ENCODE measurements at places on chromosomes 5 and 9. TPM values are rescaled to one million over a fixed set of nuclear protein-coding genes. Genes with fewer than 3 reads are reported as not detected.

The RPS23 gene
- total RNA-seq = 3,622 TPM

The BRD9 gene
- total RNA-seq = 54.7 TPM

The ARL14EPL gene
- not detected for total RNA-seq

The NR2F1 gene
- not detected for total RNA-seq

The CDH10 gene
- total RNA-seq = not detected

The PCDHB3 gene
- not detected for total RNA-seq

The PCDHB4 gene
- total RNA-seq = not detected

The C8G gene
- total RNA-seq = 2.6 TPM

The CCNJL gene
- not detected for total RNA-seq

- no peak overlapping the region for H3K27ac ChIP-seq
- no peaks in the 10 kb centered on the region for H3K27me3 ChIP-seq
- no peak overlapping the region for H3K4me3 ChIP-seq
- H3K4me1 ChIP-seq = no peaks in the 10 kb centered on the region
- no peaks in the 10 kb centered on the region for H3K36me3 ChIP-seq
- DNase-seq = no peak
Observed at GRCh38 chr5:125778791-125779190, 644.4 kb upstream of the GRAMD2B start.

- peaks cover 12% of the 10 kb centered on the region for H3K27me3 ChIP-seq
- peaks cover 9% of the 10 kb centered on the region for H3K4me1 ChIP-seq
- DNase-seq = no peak
- no peak overlapping the region for H3K4me3 ChIP-seq
- no peak overlapping the region for H3K27ac ChIP-seq
Observed at GRCh38 chr9:32869404-32869803, 86.1 kb downstream of the TMEM215 start.

DNA sequence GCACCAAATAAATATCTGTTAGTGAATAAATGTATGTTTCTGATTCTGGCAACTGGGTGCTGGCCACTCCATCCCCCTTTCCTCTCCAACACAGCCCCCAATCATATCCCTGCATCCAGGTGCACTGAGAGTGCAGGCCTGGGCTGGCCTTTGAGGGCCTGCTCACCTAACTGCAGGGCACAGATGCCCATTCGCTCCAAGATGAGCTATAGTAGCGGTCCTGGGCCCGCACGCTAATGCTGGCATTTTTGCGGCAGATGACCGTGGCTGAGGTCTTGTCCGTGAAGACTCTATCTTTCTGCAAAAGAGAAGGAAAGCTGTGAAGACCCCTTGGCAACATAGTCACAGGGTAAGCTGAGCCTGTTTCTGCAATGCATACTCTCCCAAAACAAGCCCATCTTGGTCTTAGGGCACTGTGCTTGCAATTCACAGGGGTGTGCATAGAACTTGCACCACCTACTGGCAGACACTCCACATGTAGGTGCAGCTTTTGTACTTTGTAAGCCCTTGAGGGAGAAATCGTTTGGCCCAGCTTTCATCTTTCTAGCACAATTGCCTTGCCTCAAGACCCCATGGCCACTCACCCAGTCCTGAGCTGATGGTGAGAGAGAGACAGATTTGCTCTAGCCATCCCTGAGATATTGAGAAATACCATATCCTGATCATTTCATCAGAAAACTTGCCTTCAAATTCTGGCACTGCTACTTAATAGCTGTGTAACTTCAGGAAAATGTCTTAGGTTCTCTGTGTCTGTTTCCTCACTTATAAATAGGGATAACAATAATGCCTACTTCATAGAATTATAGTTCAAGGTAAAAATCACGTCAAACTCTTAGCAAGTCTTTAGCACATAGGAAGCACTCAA, 13.5 kb downstream of the IL12B start:
- H3K4me1 ChIP-seq = no peaks in the 10 kb centered on the region
- no peak overlapping the region for H3K27ac ChIP-seq
- H3K27me3 ChIP-seq = peaks cover 14% of the 10 kb centered on the region
- H3K36me3 ChIP-seq = no peaks in the 10 kb centered on the region

- peaks cover 15% of the 10 kb centered on the region for H3K36me3 ChIP-seq
- peaks cover 5% of the 10 kb centered on the region for H3K4me1 ChIP-seq
- DNase-seq = no peak
- peak overlapping the region; percentile 53 for H3K4me3 ChIP-seq
- H3K27me3 ChIP-seq = peaks cover 38% of the 10 kb centered on the region
- H3K27ac ChIP-seq = no peak overlapping the region
Observed at GRCh38 chr5:170860818-170861666, 776 bp upstream of the RANBP17 start.

DNA sequence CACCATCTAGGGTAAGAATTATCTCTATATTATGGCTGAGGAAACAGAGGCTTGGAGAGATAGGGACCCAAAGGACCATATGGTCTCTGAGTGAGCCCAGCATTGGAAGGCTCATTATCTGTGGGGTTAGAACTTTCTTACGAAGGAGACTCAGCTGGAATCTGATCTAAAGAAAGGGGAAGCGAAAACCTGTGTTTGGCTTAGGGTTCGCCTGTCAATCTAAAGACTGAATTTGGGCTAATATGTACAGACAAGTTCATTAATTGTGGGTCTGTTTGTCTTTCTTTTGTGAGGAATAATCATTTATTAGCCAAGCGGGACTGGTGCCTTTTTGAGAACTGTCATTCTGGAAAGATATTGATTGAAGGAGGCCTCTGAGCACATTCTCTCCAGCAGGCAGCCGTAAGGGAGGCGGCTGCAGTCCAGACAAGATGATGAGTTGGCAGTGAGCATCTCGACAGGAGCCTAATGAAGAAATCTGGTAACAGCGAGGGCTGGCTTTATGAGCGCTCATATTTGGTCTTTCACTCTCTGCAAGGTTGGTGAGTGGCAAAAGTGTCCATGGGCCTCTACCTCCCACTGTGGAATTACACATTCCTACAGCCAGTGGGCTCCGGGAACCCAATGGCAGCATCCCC, 104.2 kb upstream of the GPR151 start:
- DNase-seq = no peak
- peaks cover 6% of the 10 kb centered on the region for H3K27me3 ChIP-seq
- H3K36me3 ChIP-seq = no peaks in the 10 kb centered on the region
- H3K27ac ChIP-seq = no peak overlapping the region

DNA sequence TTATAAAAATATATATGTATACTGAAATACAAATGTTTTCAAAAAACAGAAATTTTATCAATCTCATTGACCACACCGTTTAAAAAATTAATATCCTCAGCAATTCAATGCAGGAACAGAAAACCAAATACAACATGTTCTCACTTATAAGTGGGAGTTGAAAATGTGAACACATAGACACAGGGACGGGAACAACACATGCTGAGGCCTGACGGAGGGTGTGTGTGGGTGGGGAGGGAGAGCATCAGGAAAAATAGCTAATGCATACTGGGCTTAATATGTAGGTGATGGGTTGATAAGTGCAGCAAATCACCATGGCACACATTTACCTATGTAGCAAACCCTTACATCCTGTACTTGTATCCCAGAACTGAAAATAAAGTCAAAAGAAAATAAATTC, 409.5 kb downstream of the MLLT3 start:
- H3K27ac ChIP-seq = no peak overlapping the region
- no peaks in the 10 kb centered on the region for H3K36me3 ChIP-seq
- H3K4me3 ChIP-seq = no peak overlapping the region
- DNase-seq = no peak

- no peaks in the 10 kb centered on the region for H3K36me3 ChIP-seq
- DNase-seq = no peak
- no peak overlapping the region for H3K27ac ChIP-seq
- H3K27me3 ChIP-seq = peaks cover 24% of the 10 kb centered on the region
Observed at GRCh38 chr9:86636038-86636437, 281.8 kb upstream of the TUT7 start.

- peak overlapping the region; percentile 88 for H3K4me3 ChIP-seq
- H3K27ac ChIP-seq = peak overlapping the region; percentile 98
- peak; percentile 32 for DNase-seq
- H3K36me3 ChIP-seq = peaks cover 37% of the 10 kb centered on the region
- peaks cover 49% of the 10 kb centered on the region for H3K4me1 ChIP-seq
Observed at GRCh38 chr5:151123897-151124751, 33.5 kb downstream of the ANXA6 start.

- no peak for DNase-seq
- H3K4me3 ChIP-seq = no peak overlapping the region
- peaks cover 22% of the 10 kb centered on the region for H3K27me3 ChIP-seq
- no peak overlapping the region for H3K27ac ChIP-seq
Observed at GRCh38 chr5:112634796-112635195, 102.9 kb upstream of the APC start.

GRCh38 chr9:22483528-22484070, 37.0 kb downstream of the DMRTA1 start:
- no peaks in the 10 kb centered on the region for H3K36me3 ChIP-seq
- no peaks in the 10 kb centered on the region for H3K4me1 ChIP-seq
- no peaks in the 10 kb centered on the region for H3K27me3 ChIP-seq
- no peak overlapping the region for H3K4me3 ChIP-seq

DNA sequence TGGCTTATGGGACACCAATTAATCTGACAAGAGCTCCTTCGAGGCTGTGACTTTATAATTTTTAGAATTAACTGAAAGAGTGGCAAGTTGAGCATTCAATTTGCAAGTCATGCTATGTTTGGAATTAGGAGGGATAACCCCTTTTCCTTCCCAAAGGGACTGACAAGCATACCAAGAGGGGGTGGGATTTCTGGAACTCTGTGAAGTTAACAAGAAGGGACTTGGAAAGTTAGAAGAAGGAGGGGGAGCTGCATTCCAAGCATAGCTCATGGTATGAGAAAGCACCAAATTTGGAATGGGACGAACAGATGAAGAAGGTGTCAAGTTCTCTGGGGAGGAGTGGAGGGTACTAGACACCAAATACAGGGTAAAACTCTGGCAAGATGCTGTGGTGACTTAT, 8.9 kb upstream of the PALM2AKAP2 start:
- no peak overlapping the region for H3K27ac ChIP-seq
- no peaks in the 10 kb centered on the region for H3K4me1 ChIP-seq
- no peaks in the 10 kb centered on the region for H3K36me3 ChIP-seq
- no peak for DNase-seq
- no peak overlapping the region for H3K4me3 ChIP-seq

- peak; percentile 75 for DNase-seq
- peaks cover 26% of the 10 kb centered on the region for H3K27me3 ChIP-seq
- H3K4me1 ChIP-seq = peaks cover 15% of the 10 kb centered on the region
- H3K4me3 ChIP-seq = peak overlapping the region; percentile 62
- no peak overlapping the region for H3K27ac ChIP-seq
- no peaks in the 10 kb centered on the region for H3K36me3 ChIP-seq
Observed at GRCh38 chr5:36690041-36690961, 83.9 kb downstream of the SLC1A3 start.

DNA sequence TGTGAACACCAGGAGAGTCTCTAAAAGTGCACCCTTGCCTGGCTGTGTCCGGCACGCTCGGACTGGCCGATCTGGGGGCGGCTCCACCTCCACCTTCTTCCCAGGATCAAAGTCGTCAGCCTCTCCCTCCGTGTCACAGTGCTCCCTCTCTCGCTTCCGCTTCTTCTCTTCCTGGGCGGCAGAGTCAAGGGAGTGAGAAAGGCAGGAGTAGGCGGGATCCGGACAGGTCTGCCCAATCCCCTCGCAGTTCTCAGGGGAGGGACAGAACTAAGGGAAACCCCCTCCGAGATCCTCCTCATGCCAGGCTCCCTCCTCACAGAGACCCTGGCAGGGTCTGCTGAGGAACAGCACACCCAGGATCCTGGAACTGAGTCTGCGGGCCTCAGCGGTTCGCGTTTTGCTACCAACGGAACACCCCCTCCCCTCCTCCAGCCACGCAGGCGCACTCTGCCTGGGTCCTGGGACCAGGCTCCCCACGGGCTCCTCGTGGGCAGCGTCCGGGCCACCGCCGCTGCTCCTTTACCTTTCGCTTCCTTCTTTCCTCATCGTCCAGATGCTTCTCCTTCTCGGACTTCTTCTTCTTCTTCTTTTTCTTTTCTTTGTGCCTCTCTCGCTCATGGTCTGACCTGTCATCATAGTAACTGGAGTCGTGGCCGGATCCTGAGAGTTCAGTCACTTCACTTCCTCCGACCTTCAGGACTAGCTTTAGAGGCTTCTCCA, 1.3 kb downstream of the BRD9 start:
- H3K27me3 ChIP-seq = no peaks in the 10 kb centered on the region
- peaks cover 24% of the 10 kb centered on the region for H3K36me3 ChIP-seq
- H3K4me3 ChIP-seq = peak overlapping the region; percentile 87
- H3K4me1 ChIP-seq = peaks cover 28% of the 10 kb centered on the region

DNA sequence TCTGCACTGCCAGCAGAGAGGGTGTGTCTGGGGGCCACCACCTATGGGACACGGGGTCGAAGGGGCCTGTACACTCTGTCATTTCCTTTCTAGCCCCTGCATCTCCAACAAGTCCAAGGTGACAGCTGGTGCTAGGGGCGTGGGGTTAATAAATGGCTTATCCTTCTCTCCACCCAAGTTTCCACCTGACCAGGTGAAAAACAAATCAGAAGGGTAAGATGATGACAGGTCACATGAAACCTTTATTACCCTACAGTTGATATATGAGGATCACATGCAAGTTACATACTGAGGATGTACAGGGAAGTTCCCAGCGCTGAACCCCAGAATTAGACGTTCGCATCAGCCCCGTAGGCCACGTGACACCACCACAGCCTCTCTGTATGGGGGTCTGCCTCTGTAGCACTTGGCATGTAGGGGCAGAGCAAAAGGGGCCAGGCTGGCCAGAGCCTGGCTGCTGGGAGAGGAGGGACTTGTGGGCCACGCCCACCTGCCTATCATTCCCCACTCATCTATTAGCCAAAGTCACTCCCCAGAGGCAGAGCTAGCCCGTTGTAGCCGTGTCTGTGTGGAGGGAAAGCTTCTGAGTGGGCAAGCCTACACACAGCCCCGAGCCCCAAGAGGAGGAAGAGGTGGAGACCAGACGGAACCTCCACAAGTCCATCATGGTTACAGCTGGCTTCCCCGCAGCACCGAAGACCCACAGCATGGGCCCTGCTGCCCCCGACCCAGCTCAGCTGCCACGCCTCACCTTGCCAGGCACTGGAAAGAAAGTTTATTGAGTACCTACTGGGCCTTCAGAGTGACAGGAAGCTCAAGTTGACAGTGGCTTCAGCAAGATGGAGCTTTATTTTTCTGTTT, 2.2 kb downstream of the TMEM141 start:
- no peak overlapping the region for H3K4me3 ChIP-seq
- H3K4me1 ChIP-seq = peaks cover 30% of the 10 kb centered on the region
- no peaks in the 10 kb centered on the region for H3K36me3 ChIP-seq
- no peaks in the 10 kb centered on the region for H3K27me3 ChIP-seq
- H3K27ac ChIP-seq = no peak overlapping the region

- peaks cover 13% of the 10 kb centered on the region for H3K27me3 ChIP-seq
- H3K27ac ChIP-seq = no peak overlapping the region
- H3K4me3 ChIP-seq = no peak overlapping the region
- H3K4me1 ChIP-seq = peaks cover 20% of the 10 kb centered on the region
- H3K36me3 ChIP-seq = no peaks in the 10 kb centered on the region
- DNase-seq = no peak
Observed at GRCh38 chr9:99027443-99027842, 77.5 kb upstream of the TGFBR1 start.

- H3K4me3 ChIP-seq = no peak overlapping the region
- H3K4me1 ChIP-seq = no peaks in the 10 kb centered on the region
- peak overlapping the region; percentile 7 for H3K27ac ChIP-seq
- DNase-seq = no peak
Observed at GRCh38 chr9:72871685-72872084, 81.2 kb downstream of the ALDH1A1 start.

- H3K27me3 ChIP-seq = no peaks in the 10 kb centered on the region
- no peak for DNase-seq
- H3K36me3 ChIP-seq = no peaks in the 10 kb centered on the region
- H3K27ac ChIP-seq = no peak overlapping the region
Observed at GRCh38 chr9:98381311-98382103, 126.1 kb upstream of the TBC1D2 start.

Measured in activated T-cell treated with anti-CD3 and anti-CD28 coated beads, Interleukin-2, amount 50 U/mL, for 72 hours (primary cell).